Activated CD4-positive, alpha-beta T cell treated with anti-CD3 and anti-CD28 coated beads, Interleukin-2, amount 50 U/mL, for 1 hour (primary cell): ENCODE measurements at places on chromosomes 16 and 17.

GRCh38 chr16:88710556-88710955 lies 4.3 kb downstream of the CTU2 start:
- DNase-seq, result no peak

DNA sequence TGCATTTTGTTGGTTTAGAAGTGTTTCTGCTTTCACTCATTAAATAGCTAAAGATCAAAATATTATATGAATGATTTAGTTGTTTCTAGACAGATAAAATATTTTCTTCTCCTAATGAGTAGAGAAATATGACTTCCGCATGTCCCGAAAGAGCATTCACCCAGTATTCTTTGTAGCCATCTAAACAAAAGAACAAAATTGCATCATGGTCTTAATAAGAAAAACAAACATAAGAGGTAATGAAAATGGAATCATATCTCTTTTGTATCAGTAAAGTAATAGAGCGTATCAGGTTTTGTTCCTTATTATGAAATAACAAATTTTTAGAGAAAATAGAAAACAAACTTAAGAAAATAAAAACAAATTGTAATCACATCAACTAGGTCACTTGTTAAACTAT lies 16.1 kb upstream of the KCNJ2 start:
- no peak for DNase-seq

DNA sequence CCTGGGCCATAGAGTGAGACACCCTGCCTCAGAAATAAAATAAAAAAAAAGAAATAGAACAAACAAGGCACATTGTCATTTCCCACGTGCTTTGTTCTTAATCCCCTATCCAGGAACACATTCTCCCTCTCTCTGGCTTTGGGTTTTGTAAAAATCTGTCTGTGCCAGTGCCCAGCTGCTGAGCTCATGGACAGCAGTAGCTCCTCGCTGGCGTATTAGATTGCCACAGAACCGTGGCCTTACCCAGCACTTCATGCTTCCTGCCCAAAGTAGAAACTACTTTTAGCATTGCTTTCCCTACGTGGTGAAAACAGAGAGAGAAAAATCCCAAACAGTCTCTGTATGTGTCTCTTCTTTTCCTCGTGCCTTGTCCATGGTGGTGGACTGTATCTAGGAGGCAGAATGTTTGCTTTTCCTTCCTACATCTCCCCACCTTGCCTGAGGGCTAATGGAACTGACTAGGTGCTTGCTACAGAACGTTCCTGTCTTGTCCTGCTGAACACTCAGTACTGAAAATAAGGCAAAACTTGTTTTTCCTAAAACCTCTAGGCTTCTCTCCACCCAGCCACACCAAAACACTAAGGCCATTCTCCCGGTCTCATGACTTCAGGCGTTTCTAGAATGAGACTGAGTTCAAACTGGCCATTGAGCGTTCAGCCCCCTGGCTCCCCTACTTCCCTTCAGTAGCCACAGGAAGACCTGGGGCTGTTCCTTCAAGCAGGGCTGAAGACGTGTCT lies 26.1 kb downstream of the MNT start:
- no peak for DNase-seq

GRCh38 chr17:4944163-4944553 lies 4.1 kb downstream of the RNF167 start:
- no peak for DNase-seq

DNA sequence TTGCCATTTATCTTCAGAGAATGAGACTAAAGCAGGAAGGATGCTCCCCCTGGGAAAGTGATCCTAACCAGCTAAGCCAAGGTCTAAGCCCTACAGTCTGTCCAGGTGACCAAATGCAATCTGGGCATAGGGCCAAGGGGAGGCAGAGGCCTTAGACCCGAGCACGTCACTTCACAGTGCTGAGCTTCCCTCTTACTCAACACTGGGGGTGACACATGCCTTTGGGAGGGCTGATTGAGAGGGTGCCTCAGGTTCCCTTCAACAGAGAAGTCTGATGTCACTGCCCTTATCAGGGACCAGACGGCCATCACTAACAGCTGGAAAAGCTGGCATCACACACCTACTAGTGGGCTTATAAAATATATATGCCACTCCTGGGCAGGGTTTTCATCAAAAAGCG lies 4.0 kb downstream of the CIAO2B start:
- DNase-seq, result no peak

- no peak for DNase-seq
Measured at GRCh38 chr17:79609049-79609589, 1.7 kb downstream of the RBFOX3 start.

DNA sequence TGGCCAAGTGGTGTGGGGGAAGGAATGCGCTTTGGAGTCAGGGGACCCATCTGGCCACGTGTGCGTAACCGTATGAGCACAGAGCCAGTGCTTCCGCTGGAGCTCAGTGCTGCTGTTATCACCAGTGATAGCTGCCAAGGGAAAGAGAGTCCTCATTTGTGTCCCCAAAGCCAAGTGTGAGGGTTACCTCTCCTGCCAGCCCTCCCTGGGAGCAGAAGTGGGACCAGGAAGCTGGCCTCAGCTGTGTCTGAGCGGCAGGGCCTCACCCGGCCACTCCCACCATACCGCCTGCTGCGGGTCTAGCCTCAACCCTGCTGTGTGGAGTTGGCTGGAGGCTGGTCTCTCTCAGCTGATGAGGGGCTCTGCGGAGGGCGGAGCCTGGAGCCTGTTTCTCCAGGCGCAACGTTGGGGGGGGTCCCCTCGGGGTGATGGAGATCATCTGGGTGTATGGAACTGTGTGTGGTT lies 44.5 kb downstream of the MEAK7 start:
- DNase-seq, result no peak
